ENCODE measurements at places on chromosomes 3 and 15.

- no peak for DNase-seq
Observed at GRCh38 chr15:73142802-73143762, 90.8 kb downstream of the NEO1 start.

DNA sequence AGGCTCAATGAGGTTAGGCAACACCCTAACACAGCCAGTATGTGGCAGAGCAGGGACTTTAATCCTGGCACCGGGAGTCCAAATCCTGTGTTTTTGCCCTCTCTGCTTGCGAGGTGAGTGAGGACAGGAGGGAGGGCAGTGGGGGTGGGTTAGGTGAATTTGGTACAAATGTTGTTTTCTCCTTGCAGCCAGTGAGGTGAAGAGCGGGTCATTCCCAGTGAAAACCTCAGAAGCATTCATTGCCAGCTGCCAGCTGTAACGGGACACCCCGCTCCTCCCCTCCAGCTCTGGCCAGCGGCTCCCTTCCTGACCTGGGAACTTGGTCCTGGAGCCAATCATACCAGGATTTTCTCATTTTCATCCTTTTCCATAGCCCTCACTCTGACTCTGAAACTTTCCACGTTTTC, 45.7 kb upstream of the RAB6B start:
- no peak for DNase-seq

DNA sequence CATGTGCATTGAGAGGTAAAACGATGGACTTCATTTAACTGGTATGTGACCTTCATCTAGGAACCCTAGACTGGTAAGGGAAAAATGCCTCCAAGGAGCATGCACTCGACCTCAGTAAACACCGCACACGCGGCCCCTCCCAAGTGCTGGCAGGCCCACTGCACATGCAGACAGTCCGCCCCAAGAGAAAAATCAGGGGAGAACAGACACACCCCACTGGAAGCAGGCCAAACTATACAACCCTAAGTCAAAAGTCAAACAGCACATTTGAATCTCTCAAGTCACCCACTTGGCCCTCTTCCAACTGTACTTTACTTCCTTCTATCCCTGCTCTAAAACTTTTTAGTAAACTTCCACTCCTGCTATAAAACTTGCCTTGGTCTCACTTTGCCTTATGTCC, 250.1 kb upstream of the HES1 start:
- DNase-seq, result no peak

DNA sequence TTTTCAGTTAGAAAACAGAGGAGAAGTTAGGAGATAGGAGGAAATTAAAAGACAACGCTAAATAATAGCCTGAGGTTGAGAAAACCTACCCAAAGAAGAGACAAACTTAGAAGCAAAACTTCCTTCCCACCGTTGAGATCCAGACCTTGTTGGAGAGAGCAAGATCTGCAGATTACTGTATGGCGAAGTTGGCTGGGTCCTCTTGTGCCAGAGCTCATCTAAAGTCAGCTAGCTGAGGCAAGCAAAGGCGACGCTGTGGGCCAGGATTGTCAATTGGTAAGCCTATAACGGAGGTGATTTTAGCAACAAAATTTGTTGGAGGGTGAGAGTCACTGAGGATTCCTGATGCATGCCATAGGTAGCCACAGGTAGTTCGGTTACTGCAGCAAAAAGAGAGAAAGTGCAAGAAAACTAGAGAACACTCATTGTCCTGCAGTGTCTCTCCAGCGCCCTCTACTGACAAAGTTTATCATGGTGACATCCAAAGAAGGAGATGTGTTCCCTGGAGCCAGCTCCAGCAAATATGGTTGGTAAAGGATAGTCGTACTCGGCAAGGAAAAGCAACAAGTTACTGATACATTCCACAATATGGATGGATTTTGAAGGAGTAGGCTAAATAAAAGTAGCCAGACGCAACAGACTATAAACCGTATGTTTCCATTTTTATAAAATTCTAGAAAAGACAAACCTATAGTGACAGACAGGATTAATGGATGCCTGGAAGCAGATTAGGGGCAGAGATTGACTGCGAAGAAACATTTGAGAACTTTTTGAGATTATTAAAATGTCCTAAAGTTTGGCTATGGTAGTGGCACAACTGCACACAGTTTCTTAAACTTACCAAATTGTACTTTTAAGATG, 9.8 kb upstream of the OR5K4 start:
- no peak for DNase-seq

GRCh38 chr3:190579514-190580137, 65.7 kb downstream of the IL1RAP start:
- DNase-seq, result no peak

DNA sequence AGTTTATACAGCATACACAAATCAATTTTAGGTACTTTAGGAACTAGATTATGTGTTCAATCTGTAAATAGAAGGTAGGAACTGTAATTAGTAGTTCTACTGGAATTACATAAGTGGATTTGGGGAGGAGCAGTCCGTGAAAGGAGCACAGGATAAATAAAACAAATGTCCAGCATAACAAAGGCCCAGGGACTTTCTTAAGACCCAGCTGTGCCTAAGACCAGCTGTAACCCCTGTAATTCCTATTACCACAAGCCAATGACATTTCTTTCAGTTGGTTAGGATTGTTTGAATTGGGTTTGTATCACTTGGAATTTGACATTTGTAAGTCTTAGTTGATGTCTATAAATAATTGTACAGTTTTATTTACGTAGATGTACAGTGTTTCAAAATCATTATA, 4.8 kb upstream of the ZBTB20 start:
- no peak for DNase-seq

GRCh38 chr3:127077505-127078064, 94.7 kb downstream of the PLXNA1 start:
- DNase-seq, result no peak

DNA sequence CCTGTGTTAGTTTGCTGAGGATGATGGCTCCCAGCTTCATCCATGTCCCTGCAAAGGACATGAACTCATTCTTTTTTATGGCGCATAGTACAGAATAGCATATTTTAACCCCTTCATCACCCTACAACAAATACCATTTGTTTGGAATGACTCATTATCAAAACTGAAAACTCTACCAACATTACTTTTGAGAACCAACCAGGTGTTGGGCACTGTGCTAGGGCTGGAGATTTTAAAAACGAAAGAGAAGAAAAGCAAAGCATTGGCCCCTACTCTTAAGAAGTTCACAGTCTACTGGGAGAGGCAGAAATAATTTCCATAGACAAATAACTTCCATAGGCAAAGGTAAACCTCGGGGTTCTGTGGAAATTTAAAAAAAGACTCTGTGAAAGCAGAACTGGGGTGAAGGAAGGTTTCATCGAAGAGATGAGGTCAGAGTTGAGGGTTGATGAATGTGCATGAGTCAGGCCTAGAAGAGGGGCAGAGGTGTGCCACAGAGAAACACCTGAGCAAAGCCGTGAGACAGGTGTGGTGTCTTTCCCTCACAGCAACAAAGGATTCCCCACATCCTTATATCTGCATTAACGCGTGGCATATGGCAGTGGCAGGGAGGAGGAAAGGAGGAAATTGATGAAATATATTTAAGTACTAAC, 51.0 kb downstream of the MCF2L2 start:
- no peak for DNase-seq

DNA sequence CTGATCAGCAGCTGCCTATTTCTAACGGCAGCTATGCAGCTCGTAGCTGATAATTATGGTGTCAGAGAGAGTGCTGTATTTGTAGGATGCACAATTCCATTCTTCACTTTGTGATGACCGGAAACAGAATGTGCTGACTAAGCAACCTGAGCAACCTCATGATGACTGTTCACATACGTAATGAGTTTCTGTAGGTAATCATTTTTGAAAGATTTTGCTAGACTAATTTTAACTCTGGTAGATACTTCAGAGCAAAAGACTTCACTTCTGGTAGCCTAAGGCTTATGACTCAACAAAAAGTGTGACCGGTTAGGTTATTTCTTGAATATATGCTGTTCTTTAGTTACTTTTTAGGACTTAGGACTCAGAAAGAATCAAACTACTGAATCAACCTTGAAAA, 567.7 kb downstream of the NAALADL2 start:
- no peak for DNase-seq

DNA sequence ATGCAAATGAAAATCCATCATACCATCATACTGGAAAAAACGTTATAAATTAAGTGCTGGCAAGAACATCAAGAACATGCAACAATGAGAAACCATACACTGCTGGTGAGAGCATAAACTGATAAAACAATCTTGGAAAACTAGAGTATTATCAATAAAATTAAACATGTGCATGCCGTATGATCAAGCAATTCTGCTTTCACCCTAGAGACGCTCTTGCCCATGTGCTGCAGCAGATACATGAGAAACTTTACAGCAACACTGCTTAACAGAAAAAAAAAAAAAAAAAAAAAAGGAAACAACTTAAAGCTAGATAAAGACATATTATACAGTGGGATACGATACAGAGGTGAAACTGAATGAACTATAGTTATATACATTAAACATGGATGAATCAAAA, 21.8 kb downstream of the SPG11 start:
- DNase-seq, result no peak

DNA sequence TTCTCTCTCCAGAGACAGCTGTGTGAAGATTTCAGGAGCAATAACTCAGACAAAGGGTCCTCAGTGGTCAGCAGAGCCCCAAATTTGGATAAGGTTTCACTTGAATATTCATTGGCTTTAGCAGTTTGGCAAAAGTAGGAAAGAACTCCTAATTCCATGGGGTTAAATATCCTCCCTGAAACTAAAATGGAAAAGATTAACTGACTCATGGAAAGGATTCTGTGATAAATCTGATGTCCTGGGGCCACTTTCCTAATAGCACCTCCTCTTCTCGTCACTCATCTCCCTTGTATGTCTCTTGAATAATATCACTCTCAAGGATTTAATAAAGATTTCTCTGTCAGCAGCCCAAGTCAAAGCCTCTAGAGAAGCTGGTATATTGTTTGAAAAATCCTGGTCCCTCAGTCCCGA, 33.3 kb upstream of the TBC1D23 start:
- no peak for DNase-seq

DNA sequence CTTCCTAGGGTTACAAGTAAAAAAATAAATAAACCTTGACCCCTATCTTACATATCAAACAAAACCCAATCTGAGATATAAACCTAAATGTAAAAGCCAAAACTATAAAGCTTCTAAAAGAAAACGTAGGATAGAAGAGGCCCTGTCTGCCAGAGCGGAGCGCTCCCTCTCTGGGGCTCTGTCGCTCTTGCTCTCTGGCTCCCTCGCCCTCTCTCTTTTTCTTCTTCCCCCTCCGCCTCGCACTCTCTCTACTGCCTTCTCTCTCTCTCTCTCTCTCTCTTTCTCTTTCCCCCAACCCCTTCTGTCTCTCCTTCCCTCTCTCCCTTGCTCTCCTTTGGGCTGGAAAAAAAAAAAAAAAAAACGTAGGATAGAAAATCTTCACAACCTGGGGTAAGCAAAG, 21.6 kb downstream of the RYK start:
- no peak for DNase-seq

GRCh38 chr3:16253601-16254000, 11.1 kb downstream of the DPH3 start:
- peak; percentile 20 for DNase-seq

- no peak for DNase-seq
Observed at GRCh38 chr15:31339558-31339895, 12.9 kb downstream of the KLF13 start.

- no peak for DNase-seq
Observed at GRCh38 chr3:45567730-45568172, 26.8 kb upstream of the LIMD1 start.

GRCh38 chr3:17442332-17443049, 299.9 kb downstream of the TBC1D5 start:
- no peak for DNase-seq

GRCh38 chr3:143897576-143898295, 49.5 kb upstream of the SLC9A9 start:
- DNase-seq, result no peak

GRCh38 chr3:45870099-45870498, 16.2 kb upstream of the CCR9 start:
- no peak for DNase-seq

DNA sequence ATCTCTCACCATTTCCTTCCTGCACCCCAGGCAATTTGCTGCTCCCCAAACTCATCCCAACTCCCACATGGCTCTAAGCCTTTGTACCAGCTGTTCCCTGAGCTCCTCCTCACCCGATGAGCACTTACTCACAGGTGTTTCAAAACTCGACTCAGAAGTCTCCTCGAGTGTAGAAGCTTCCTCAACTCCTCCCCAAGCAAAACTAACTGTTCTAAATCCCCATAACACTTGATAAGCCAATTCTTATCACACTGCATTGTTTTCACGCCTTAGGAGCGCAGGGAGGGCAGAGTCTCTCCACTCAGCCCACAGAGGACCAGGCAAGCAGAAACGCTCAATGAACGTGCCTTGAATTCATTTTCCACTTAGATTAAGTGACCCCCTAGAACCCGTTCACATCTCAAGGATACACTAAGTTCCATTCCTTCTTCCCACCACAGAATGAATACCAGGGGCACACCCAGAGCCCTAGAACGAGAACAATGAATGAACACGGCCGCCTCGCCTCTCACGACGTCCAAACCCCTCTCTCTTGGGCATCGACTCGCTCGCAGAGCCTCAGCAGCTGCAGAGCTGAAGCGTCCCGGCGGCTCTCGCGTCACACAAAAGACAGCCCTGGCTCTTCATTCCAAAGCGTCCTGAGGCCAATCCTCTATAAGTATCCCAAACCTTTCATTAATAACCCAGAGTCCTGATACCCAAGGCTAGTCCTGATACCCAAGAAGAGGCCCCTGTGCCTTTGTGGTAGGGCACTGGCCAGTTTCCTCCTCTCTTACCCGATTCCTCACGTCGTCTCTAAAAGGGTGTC, 1.1 kb downstream of the RAF1 start:
- DNase-seq, result peak; percentile 44

- no peak for DNase-seq
Observed at GRCh38 chr15:98889930-98890695, 117.5 kb downstream of the PGPEP1L start.

DNA sequence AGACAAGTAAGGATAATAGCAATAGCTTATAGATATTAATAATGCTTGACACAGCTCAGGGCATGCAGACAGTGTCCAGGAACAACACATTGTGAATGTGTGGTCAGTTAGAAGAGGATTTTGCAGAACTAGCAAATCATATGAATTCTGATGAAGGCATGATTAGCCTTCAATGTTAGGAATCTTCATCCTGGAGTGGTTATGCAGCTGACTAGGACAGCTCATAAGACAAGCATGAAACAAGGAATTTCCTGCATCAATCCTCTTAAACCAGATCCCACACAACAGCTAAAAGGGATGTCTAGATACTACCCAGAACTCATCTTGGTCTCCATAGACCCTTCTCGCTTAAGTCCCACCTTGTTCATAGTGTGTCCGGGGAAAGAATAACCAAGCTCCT, 499.0 kb upstream of the ATP11B start:
- DNase-seq, result no peak

GRCh38 chr3:108406661-108407206, 103.7 kb downstream of the MYH15 start:
- DNase-seq, result no peak

DNA sequence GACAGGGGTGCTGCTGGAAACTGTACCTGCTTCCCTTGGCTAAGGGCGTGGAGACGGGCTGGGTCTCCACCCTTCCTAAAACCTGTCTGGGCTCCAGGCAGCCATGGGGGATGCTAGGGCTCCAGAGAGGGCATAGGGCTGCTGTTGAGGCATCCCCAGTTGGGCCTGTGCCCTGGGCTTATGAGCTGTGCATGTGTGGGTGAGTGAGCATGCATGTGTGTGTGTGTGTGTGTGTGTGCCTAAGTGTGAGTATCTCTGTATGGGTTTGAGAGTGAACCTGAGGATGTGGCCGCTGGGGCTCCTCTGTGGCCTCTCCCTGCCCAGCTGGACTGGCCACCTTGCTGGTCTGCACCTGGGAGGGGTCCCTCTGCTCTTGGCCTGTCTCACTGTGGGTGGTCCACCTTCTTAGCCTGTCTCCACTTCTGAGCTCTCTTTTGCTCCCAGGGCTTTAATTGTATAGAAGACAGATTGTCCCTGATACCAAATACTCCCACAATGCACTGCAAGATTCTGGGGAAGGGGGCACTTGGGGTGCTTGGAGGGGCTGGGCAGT, 11.9 kb upstream of the TMEM115 start:
- DNase-seq, result no peak
